LoVo (cell line): ENCODE measurements at places on chromosomes 16 and 17.

DNA sequence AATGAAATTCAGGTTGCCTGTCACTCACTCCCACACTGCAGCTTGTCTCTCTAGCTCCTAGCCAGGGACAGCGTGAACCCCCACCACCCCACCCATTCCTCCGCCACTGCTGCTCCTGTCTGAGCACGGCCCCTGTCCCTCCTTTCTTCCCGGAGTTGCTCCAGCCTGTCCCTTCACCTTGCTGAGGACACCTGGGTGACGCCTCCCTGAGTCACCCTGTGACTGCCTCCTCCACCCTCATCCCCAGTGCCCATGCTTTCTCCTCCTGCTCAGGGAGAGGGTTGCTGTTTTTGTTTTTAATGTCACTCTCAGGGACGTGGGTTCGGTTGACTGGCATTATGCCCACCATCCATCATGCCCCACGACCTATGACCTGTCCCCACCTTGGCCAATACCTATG lies 25.8 kb upstream of the NAT9 start:
- DNase-seq, result no peak

DNA sequence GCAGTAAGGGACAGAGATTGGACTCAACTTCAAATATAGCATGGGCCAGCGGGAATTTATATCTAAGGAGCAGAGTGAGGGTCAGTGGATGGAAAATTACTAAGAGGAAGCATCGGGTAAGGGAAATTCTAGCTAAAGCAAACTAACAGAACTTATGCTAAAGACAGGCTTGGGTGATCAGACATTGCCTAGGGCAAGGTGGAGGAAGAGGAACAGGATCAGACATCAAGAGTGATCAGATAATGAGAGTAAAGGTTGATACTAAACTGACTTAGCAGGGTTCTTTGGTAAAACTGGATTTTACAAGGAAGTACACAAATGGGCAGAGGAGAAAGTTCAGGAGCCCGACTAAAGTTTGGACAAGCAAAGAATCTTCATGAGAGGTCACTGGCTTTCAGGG lies 86.3 kb upstream of the TOM1L1 start:
- no peak for DNase-seq

- no peak for DNase-seq
Observed at GRCh38 chr17:47735536-47736011, 2.5 kb downstream of the TBX21 start.

GRCh38 chr17:7711051-7711755 lies 6.2 kb downstream of the EFNB3 start:
- no peak for DNase-seq

GRCh38 chr17:78462148-78462547 lies 83.7 kb downstream of the PGS1 start:
- DNase-seq, result no peak

GRCh38 chr17:34609210-34609609 lies 29.8 kb downstream of the TMEM132E start:
- DNase-seq, result no peak

GRCh38 chr17:74606050-74606449 lies 14.0 kb upstream of the CD300LD start:
- no peak for DNase-seq

DNA sequence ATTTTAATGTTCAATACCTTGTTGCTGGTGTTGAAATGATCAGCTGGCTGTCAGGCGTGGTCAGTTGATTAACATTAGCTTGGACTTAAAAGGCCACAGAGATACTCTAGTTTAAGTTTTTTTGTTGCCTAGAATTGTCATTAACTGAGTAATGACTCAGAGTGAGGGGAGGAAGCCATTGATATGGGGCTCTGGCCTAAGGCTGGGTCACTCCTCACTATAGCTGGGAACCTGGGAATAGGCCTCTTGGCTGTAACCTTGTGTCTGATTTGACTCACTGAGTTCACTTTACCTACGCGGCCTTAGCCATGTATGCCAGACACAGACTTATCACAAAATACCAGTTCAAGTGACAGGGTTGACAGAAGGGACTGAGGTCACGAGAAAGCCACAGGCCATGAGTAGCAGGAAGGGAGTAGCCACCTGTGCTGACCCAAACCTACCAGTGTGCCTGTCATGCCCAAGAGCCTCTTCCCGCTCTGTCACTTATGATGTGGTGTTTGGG lies 37.9 kb upstream of the ADCY7 start:
- no peak for DNase-seq

- DNase-seq, result no peak
Observed at GRCh38 chr16:57424583-57424982, 20.0 kb downstream of the CCL17 start.

DNA sequence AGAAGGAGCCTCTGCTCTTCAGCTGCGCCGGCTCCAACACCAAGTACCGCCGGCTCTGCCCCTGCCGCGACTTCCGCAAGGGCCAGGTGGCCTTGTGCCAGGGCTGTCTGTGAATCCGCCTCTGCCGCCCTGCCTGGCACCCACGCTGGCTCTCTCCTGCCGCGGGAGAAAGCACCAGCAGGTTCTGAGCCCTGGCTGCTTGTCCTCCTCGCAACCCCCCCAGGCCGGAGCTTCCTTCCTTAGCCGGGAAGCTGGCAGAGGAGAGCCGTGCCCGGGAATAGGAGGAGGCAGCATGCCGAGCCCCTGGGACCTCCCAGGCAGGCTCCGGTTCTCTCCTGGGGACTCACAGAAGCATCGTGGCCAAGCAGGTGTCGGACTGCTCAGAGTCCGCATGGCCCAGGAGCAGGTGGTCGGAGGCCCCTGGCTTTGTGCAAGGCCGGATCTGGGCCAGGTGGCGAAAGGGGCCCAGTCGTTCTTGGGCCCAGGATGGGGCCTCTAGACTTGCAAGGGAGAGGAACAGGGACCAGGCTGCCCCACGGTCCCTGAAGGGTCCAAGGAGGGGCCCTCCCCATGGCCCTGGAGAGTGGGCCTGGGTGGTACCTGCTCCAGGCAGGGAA lies 80.6 kb downstream of the MGAT5B start:
- no peak for DNase-seq

- no peak for DNase-seq
Observed at GRCh38 chr16:12087901-12088421, 111.4 kb downstream of the SNX29 start.

- DNase-seq, result peak; percentile 32
Observed at GRCh38 chr17:37476431-37477120, 13.1 kb upstream of the DUSP14 start.
